ENCODE measurements at places on chromosomes 5 and 9. TPM values are rescaled to one million over a fixed set of nuclear protein-coding genes. Genes with fewer than 3 reads are reported as not detected.

DNA sequence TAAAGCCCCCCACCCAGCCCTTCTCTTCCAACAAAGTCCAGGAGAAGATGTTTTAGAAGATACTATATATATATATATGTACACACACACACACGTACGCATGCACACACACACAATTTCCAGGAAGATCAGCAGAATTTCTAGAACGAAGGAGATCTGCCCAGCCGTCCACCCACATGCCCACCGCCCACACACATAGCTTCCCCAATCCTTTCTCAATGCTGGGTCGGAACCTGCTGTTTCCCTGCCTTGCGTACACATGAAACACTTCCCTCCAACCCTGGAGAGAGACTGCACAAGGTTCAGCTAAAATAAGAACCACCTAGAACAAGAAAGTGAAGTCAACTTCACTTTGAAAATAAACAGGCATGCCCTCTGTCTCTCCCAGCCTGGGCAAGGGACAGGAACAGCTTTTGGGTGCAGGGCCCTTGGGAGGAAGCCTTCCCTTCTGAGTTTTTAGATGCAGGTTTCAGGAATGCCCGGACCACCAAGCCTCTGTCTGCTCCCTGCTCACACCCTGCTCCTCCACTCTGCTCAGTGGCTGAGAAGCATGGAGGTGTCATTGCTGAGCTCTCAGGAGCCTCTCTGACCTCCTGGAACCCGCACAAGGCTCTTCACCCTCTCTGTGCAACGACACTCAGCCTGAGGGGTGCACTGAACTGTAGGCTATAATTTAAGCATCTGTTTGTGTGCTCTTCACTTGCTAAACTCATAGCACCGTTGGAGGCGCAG lies 149.4 kb downstream of the C5orf15 start:
- H3K4me1 ChIP-seq: peaks cover 2% of the 10 kb centered on the region
- no peak overlapping the region for H3K4me3 ChIP-seq
- no peak for DNase-seq

DNA sequence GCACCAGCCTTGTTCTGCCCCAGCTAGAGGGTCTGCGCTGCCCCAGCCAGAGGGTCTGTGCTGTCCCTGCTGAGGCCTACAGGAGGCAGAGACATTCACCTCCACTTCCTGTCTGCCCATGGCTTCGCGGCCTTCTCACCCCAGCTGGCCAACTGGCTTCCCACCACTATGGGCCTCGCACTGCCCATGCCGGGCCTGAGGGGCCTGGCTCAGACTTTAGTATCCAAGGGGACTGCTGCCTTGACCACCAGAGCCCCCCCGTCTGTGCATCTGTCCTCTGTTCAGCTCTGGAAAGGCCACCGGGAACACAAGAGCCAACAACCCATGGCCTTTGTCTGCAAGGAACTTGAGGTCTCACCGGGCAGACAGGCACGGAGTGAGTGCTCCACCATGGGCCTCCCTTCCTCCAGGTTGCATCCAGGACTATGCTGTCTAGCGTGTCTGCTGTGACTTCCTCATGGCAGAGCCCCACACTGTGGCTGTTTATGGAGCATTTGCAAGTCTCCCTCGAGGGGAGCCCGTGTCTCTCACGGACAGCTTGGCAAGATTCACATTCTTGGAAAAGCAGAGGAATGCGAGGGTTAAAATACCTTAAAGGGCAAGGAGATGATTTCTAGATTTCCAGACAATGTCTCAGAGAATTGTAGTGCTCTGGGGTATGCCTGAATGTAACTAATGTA lies 1.7 kb downstream of the DCANP1 start:
- no peaks in the 10 kb centered on the region for H3K4me1 ChIP-seq
- no peak overlapping the region for H3K27ac ChIP-seq
- DNase-seq: no peak
- peaks cover 4% of the 10 kb centered on the region for H3K27me3 ChIP-seq
- H3K36me3 ChIP-seq: no peaks in the 10 kb centered on the region

Gene SLC6A7
- not detected for total RNA-seq

Gene BRINP1
- not detected for total RNA-seq

Gene CNTFR
- not detected for total RNA-seq

Measured in activated CD4-positive, alpha-beta memory T cell treated with anti-CD3 and anti-CD28 coated beads for 36 hours (primary cell).